ENCODE measurements at places on chromosomes 1 and 21.

- no peak for DNase-seq
These were observed 48.0 kb downstream of the GPR161 start for GRCh38 chr1:168088511-168089325.

DNA sequence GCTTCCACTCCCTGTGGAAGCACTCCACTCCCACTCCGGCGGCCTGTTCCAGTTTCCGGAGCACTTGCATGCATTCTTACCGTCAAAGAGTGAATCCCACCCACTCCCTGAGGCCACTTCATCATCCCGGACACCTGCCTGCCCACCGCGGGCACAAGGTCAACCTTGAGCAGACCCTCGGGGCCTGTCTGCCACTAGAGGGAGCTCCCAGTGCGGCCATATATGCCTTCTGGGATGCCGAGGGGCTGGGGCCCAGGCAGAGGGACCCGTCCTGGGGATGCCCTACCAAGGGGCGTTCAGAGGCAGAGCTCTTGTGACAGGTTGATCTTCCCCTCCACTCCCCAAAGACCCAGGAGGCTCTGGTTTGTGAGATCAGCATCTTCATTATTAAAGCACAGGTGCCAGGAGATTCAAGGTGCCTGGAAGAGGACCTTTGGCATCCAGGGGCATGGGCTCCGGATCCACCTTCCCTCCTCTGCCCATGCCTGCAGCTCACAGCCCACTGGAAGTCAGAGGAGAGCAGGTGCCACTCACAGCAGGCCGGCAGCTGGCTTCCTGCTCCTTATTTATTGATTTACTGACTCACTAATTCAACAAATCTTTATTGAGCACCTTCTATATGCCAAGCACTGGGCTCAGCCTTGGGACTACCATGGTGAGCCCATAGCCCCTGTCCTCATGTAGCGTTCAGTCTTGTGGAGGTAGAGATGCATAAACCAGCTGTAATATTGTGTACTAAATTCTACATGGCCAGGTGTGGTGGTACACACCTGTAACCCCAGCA, 47.3 kb downstream of the UBIAD1 start:
- DNase-seq: peak; percentile 33

DNA sequence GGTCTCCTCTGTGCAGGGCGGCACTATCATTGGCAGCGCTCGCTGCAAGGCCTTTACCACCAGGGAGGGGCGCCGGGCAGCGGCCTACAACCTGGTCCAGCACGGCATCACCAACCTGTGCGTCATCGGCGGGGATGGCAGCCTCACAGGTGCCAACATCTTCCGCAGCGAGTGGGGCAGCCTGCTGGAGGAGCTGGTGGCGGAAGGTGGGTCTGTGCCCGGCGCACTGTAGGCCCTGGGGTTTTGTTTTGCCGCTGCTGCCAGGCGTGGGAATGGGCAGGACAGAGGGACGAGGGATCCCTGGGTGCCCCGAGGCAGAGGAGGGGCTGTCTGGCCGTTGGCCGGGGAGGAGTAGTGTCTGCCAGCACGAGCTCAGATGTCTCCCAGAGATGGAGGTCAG, 12.2 kb downstream of the PFKL start:
- DNase-seq: no peak

- no peak for DNase-seq
These were observed 293.5 kb downstream of the NTNG1 start for GRCh38 chr1:107434361-107434693.

- DNase-seq: peak; percentile 80
These were observed 126.0 kb upstream of the TMEM51 start for GRCh38 chr1:15027515-15027986.

GRCh38 chr1:20194757-20195461, 8.6 kb upstream of the PLA2G2C start:
- DNase-seq: peak; percentile 69

GRCh38 chr1:229221106-229222019, 49.5 kb upstream of the RAB4A start:
- peak; percentile 92 for DNase-seq

DNA sequence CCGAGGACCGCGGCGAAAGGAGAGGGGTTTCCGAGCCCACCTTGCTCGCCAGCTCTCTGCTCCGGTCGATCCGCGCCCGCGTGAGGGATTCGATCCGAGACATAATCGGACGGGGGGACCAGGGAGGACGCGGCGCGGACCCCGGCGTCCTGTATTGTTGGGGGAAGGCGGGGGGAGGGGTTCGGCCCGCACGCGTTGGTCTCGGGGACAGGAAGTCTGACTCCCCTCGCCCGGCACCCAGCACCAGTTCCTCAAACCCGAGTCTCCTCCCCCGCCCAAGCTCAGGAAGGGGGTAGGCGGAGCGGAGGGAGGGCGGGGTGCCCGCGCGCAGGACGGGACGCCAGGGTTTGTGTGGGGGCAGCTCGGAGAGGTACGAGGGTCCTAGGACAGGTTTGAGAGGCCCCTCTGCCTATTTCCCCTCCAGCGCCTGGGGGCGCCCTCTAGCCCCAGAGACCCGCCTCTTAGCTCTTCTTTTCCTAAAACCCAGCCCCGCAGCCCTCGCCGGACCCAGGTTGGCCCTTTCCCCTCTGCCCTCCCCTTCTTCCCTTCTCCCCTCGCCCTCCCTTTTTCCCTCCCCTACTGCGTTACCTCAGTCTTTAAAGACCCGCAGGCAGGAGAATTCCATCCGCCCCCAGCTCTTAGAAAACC, at the start of gene ARHGEF2:
TSS of gene ARHGEF2 (minus strand) at position 223 of the 648 bp plus-strand sequence. CDS start at position 103, 120 bp downstream.
- peak; percentile 76 for DNase-seq

- no peak for DNase-seq
These were observed 265.8 kb downstream of the NFIA start for GRCh38 chr1:61348025-61348665.

DNA sequence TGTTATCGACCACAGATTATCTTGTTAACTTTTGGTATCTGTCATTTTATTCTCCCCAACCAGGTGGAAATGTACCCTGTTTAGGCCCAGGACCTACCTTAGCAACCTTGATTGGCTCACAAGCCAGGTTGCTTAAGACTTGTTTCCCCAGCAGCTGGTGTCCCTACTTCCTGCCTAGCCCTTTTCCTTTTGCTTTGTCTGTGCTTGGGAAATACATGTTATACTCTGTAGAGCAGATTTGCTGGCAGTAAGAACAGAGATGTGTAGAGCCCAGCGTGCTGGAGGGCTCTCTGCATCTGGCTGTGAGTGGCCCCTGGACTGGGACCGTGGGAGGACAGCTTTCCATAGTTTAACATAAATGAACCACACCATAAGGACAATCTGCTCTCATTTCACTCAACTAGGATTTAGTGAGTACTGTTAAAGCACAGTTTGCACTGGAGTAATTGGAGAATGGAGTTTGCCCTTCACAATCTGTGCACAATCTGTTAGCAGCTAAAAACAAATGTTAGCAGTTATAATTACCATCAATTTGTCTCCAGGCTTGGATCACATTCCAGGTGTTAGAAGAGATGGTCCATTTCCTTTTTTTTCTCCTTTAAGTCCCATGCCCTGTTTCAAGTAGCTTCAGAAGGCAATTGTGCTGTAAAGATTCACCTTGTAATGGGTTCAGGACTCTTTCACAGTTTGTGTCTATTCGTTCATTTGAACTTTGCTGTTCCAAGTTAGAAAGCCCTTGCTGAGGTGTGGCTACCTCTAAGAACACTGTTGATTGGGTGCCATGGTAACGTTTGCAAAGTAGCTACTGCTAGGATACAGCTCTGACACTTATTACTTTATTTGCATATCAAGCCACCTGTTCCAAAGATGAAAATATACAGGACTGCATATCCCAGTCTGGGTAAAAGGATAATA, at the start of gene APOBEC4:
TSS of gene APOBEC4 (minus strand) at position 770 of the 915 bp plus-strand sequence. CDS start 4,535 bp downstream, outside the sequence.
- DNase-seq: peak; percentile 97

DNA sequence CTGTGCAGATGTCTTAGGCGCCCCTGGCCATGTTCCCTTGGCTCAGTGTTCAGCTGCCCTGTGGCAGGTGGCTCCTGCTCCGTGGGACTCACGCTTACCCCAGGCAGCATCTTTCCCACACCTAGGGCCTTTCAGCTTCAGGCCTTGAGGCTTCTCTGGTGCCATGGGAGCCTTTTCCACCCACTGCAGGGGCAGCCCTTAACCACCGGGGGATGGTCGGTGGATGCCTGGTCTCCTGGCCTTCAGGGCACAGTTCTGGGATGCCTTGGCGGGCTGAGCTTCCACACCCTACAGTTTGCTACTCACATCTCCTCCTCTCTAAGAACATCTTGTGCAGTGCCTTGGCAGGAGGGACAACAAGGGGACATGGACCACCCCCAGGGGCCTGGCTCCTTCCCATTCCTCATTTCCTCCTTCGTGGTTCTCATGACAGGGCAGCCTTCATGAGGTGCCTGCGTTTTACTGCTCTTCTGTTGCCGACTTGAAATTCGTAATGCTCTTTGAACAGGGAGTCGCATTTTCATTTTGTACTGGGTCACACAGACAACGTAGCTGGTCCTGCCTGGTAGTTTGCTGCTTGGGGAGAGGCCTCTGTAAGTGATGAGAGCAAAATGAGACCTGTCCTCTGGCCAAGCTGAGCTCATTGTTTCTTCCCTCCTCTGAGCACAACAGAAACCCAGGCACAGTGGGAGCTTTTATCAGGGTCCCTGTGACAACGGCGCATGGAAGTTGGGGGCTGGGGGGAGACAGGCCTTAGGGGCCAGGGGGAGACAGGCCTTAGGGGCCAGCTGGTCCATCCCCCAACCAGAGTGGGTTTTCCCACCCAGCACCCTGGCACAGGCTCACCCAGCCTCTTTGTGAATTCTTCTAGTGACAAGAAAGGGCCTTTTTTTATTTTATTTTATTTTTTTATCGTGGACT, 62.0 kb upstream of the NEK2 start:
- DNase-seq: no peak

DNA sequence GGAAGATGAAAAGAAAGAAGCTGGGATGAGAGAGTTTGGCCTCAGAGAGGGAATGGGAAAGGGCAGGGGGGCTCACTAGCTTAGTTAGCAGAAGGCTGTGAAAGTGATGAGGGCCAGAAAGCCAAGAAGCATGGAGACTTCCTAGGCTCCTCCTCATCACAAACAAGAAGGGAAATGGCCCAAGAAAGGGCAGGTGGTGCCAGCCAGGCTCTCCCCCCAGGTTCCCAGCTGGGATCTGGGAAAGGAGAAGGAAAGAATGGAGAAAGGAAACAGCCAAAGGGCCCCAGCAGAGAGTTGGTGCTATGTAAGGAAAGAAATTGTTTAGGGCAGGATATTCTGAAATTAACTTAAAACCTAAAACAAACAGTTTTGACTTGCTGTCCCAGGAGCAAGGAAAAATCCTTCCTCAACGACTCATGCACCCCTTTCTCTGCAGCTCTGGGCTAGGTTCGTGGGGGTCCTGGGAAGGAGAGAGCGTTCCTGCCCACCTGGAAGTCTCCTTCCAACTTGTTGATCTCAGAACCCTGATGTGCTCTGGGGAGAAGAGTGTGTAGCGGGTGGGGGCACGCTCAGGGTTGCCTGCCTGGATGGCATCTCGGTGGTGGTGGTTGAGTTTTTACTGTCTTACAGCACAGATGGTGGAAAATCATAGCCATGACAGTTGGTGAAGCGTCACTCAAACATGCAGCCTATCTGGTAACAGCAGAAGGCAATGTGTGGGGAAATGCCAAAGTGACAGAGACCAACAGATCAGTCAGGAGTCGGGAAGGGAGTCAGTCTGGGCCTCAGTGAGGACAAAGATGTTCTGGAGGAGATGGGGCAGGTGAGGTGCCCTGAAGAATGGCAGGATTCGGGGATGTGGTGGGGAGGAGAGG, 147.3 kb downstream of the CLIC6 start:
- no peak for DNase-seq

- no peak for DNase-seq
These were observed 216.6 kb downstream of the HHIPL2 start for GRCh38 chr1:222331340-222331739.

- DNase-seq: no peak
These were observed 244.6 kb upstream of the MAP1LC3C start for GRCh38 chr1:242243472-242243871.

DNA sequence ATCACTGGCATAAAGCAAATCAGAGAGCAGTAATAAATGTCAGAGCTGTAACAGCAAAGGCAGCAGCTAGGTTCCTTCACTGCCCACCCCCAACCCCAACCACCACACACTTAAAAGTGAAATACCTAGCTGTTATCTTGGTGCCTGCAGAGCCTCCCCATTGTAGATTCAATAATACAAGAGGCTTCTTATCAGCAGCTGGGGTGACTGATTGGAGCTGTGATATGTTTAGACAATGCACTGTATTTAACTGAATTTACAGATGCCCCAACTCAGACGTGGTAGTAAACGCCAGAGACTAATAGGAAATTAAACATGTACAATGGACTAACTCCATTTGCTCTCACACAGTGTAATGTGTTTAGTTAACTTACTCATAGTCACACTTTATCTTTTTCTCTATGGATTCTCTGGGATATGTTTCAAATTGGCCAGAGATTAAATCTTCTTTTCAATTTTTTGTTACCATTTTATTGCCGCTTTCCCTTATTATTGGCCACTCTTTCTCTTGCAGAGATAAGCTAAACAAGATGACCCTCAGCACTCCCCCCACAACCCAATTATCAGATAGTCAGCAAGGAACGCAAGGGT, 117.1 kb downstream of the ESRRG start:
- DNase-seq: no peak

GRCh38 chr1:182175361-182175931, 113.9 kb upstream of the ZNF648 start:
- no peak for DNase-seq

DNA sequence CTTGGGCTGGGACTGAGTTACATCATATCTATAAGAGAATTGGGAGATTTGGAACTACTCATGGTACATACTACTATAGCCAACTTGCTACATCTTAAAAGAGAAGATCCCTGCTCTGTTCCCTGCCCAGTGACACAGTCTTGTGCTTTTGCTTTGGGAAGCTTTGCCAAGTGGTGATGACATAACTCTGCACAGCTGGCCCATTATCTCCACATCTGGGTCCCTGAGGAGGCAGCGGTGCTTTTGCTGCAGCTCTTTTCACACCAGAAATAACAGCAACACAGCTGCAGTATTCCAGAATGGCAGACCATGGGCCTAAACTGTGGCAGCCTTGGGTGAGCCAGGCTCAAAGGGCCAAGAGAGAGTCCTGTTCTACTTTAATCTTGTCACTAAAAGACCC, 296.0 kb downstream of the HHAT start:
- DNase-seq: no peak

DNA sequence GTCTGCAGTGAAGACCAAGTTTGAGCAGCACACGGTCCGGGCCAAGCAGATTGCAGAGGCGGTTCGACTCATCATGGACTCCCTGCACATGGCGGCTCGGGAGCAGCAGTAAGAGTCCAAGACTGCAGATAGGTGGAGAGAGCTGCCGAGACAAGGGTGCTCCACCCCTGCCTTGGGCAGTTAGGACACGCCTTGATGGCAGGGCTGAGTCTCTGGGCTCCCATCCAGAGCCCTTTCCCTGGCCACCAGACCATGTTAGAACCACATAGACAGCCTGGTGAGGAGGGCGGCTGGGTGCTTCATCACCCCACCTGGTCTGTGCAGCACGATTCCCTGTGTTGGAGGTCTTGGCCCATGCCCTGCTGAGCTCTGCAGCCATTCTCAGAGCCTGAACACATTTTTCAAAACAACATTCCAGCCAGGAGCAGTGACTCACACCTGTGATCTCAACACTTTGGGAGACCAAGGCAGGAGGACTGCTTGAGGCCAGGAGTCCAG, 17.3 kb upstream of the MIIP start:
- DNase-seq: no peak

GRCh38 chr21:46347791-46348381, 23.9 kb downstream of the PCNT start:
- no peak for DNase-seq

Data from small intestine (tissue), 16 donors.